ENCODE measurements at places on chromosomes 4 and X.

DNA sequence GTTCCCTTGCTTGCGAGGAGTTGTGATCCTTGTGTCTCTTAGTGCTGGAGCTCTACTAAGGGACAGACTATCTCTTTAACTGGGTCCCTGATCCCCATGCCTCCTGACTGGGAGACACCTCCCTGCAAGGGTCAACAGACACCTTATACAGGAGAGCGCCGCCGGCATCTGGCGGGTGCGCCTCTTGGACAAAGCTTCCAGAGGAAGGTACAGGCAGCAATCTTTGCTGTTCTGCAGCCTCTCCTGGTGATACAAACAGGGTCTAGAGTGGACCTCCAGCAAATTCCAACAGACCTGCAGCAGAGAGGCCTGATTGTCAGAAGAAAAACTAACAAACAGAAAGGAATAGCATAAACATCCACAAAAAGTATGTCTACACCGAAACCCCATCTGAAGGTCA, 115.6 kb upstream of the ITM2A start:
- DNase-seq = no peak

DNA sequence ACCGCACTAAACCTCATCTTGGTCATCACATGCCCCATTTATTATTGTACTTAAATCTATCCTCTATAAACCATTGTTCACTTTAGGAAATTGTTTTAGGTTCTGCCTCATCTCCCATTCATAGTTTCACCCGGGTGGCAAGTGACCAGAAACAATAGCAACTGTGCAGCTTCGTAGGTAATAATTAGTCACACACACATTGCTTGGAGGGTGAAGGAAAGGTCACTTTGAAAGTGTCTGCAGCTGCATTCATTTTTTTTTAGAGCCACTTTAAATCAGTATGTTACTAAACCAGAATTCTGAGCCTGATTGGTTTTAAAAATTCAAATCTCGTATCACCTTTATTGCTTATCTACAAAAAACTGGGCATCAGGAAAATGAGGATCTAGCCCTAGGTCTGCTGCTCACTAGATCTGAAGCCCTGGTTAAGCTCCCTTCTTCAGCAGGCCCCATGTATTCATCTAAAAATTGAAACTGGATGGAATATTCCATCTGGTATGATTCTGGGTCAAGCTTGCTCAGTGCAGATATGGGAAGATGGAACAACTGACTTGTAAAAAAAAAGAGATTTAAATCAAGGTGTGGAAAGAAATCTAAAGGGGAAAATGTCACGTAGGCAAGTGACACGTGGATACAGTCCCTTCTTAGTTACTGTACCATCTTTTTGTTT, 62.4 kb downstream of the LIMCH1 start:
- no peak for DNase-seq

DNA sequence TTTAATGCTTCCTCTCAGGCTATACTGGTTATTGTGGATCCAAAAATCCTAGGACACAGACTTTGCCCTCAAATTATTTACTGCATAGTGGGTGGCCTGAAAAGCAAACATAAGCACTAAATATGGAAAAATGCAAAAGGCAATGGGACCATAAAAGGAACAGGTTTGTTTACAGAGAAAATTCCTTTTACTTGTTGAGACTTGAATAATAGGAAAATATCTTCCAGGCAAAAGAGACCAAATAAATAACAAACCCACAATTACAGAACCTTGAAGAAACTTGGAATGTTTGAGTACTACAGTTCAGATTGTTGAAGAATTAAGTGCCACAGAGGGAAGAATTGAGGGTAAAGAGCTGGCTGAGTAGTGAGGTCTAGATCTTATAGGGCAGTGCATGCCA, 711.0 kb downstream of the C4orf33 start:
- no peak for DNase-seq

DNA sequence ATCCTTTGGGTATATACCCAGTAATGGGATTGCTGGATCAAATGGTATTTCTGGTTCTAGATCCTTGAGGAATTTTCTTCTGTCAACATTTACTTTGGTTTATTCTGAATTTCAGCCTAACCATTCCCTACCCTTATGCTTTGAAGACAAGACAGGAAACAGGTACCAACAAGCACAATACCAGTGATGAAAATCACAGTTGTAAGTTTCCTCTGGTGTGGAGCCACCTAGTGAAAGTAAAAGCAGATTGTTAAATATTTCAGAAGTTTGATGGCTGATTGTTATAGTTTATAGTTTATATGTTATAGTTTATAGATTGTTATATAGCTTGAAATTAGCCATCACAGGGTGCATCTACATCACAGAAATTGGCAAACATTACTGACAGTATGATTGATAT, 104.5 kb upstream of the AGA start:
- DNase-seq = no peak

DNA sequence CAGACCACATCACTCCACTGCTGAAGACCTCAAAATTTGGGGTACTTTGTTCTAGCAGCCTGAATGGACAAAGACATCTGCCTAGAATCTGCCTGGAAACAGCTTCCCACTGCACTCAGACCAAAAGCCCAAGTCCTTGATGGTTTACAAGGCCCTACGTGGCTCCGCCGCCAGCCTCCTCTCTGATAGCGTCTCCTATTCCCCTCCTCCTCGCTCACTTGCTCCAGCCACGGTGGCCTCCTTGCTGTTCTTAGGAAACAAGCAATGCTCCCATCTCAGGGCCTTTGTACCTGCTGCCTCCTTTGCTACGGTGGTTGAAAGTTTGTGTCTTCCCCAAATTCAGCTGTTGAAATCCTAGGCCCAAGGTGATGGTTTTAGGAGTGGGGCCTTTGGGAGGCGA, 34.7 kb upstream of the SORCS2 start:
- DNase-seq = no peak
